ENCODE measurements at places on chromosomes 12 and 14. TPM values are rescaled to one million over a fixed set of nuclear protein-coding genes. Genes with fewer than 3 reads are reported as not detected.

GPD1 gene
- 0.21 TPM for total RNA-seq

KLRC1 gene
- total RNA-seq = 6.4 TPM

RPGRIP1 gene
- 0.42 TPM for total RNA-seq

FAIM2 gene
- total RNA-seq = not detected

PDZRN4 gene
- not detected for total RNA-seq
